ENCODE measurements at places on chromosomes 1 and 21.
A peak's percentile ranks its signal among the peaks of the same experiment; 100 is the strongest.

DNA sequence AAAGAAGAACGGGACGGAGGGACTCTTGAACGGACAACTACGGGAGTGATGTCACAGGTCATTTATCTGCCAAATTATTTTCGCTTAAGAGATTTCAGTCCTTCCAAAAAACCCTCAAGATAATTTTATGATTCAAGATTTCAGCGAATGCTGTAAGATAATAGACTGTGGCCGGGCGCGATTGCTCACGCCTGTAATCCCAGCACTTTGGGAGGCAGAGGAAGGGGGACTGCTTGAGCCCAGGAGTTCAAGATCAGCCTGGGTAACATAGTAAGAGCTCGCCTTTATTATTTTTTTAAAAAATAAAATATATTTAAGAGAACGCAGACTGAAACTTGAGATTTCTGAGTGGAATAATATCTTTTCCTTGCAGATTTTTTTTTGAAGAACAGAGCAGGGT, 609 bp downstream of the RWDD2B start:
- peak; percentile 20 for DNase-seq

DNA sequence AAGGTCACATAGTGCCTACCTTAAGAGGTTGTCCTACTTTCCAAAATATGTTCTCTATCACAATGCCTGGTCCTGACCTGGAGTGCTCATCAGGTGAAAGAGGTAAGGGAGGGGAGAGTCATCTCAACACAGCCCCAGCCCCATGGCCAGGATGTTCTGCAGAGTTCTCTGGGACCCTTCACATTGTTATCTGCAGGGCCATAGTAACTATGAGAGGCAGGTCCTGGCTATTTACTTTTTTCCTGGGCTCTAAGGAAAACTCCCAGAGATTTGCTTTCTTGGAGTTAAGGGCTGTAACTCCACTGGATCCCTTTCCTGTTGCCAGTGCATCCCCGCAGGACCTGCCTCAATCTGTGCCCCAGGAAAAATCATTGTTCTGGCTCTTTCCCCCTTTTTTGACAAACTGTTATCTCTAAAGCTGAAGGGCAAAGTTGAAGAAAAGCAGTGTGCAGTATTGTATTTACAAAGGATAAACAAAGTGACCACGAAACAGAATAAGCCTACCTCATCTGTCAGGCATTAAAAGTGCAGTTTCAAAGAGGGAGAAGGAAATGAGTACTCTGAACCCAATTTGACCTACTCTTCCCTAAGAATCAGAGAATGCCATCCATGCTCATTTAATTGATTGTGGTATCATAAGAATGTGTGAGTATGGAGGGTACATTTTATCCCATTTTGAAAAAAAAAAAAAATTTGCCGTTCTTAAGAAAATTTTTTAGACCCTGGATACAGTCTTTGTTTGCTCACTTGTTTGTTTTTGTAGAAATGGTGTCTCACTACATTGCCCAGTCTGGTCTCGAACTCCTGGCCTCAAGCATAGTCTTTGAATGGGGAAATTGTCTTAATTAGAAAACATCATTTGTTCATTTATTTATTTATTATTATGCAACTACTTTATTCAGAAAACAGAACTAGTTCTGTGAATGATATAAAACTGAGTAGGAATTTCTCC, 149.6 kb downstream of the RHOU start:
- DNase-seq: no peak

GRCh38 chr21:36178349-36178748, 21.7 kb downstream of the DOP1B start:
- DNase-seq: no peak

DNA sequence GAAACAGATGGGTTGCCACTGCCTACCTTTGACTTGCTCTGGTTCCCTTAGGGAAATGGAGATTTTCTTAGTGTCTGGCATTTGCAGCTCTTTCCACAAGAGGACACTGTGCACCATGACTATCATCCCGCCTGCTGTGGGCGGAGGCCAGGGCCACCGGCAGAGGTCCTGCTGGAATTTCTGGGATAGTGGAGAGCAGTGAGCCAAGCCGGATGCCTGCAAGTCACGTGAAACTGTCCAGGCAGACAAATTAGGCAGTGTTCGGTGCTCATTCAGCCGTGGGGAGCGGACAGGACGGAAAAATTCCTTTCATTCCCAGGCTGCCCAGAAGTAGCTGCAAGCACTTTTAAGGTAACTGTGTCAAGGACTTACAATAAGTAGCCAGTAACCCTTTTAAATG, 43.4 kb downstream of the IGSF5 start:
- peak; percentile 68 for DNase-seq

DNA sequence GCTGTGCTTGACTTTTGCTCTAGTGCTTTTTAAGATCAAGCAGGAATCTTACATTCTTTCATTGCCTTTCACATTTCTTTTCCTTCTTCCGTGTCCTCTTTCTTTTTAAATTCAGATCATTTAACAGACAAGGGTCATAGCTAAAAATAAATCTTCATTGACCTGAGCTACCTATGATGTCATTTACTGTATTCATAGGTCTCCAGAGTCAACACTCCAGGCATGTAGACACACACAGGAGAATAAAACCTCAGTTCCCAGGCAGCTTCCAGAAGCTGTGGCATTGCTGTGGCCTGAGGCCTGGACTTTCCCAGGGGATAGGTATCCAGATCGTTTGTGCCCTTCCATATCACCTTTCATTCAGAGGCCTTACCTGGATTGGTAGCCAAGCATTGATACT, 38.5 kb upstream of the ENAH start:
- peak; percentile 93 for DNase-seq

DNA sequence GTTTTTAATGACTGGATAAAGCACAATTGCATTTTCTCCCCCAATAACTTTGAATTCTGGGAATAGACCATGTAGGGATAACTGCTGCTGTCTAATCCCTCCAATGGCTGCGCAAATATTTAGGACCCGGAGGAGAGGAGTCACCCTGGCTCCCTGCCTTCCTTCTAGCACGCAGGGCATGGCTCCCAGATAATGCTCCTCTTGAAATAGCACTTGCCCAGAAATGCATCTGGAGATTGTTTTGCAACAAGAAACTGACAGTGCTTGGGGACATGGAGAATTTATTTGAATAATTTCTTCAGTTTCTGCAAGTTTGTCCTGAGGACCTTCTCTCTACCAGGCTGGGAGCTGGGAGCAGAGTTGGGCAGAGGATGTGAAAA, 83.5 kb downstream of the MAN1C1 start:
- peak; percentile 57 for DNase-seq
